Brain (organoid and tissue), 16 donors: ENCODE measurements at places on chromosomes 1 and 21.
A peak's percentile ranks its signal among the peaks of the same experiment; 100 is the strongest.

DNA sequence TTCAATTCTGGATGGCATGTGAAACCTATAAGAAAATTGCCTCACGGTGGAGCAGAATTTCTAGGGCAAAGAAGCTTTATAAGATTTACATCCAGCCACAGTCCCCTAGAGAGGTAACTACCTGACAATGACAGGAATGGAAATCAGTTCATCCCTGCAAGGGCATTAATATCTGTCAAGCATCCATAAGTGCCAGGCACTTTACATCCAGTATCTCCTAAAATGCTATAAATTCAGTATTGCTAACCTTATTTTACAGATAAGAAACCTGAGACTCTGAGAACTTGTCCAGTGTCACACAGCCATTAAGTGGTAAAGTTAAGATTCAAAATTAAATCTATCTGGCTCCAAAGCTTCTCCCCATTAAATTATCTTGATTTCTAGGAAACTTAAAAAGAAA, 22.3 kb downstream of the RGS13 start:
- DNase-seq = no peak

DNA sequence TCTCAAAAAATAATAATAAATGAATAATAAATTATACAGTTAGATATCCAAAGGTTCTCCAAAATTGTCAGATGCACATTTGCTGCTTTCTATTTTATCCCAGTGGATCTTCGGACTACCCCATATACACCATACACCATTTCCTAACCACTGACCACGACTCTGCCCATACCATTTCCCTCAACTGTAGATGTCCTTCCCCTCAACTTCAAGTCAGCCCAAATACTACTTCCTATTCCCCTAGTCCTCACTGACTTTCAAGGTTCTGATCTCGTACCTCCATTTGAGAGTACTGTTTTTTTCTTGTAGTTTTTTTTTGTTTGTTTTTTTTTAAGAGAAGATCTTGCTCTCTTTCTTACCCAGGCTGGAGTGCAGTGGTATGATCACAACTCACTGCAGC, 19.6 kb downstream of the EIF4G3 start:
- DNase-seq = no peak

- no peak for DNase-seq
Observed at GRCh38 chr1:5949085-5949760, 43.0 kb downstream of the NPHP4 start.

DNA sequence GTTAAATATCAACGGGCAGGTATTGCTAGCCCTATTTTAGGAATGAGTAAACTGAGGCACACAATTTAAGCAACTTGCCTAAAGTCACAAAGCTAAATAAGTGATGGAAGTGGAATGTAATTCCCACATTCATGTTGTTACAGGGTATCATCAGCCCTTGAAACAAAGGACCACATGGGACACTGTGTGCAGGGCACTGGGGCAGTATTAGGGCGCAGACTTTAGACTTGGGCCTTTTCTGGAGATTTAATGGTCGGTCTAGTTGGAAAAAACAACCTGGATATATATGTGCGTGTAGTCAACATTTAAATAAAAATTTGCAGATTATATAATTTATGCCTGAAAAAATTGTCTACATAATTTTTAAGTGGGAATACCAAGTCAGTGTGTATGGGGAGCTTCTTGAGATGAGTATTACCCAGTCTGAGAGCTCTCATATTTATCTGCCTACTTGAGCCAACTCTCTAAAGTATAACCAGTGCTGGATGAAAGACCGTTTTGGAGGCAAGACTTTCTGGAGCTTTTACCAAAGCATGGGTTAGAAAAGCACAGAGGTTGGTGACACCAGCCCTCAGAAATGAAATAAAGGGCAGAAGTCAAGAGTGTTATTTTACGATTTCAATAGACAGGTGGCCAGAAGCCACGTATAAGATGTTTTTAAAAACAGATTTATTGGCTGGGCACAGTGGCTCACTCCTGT, 1.6 kb downstream of the KDM1A start:
- DNase-seq = peak; percentile 25

GRCh38 chr1:243422362-243422761, 166.5 kb downstream of the SDCCAG8 start:
- no peak for DNase-seq

GRCh38 chr1:80363689-80364475, 1357.4 kb upstream of the ADGRL4 start:
- no peak for DNase-seq

- no peak for DNase-seq
Observed at GRCh38 chr1:35449334-35450008, 107.7 kb downstream of the KIAA0319L start.

GRCh38 chr1:240914506-240914905, 302.6 kb upstream of the GREM2 start:
- no peak for DNase-seq

DNA sequence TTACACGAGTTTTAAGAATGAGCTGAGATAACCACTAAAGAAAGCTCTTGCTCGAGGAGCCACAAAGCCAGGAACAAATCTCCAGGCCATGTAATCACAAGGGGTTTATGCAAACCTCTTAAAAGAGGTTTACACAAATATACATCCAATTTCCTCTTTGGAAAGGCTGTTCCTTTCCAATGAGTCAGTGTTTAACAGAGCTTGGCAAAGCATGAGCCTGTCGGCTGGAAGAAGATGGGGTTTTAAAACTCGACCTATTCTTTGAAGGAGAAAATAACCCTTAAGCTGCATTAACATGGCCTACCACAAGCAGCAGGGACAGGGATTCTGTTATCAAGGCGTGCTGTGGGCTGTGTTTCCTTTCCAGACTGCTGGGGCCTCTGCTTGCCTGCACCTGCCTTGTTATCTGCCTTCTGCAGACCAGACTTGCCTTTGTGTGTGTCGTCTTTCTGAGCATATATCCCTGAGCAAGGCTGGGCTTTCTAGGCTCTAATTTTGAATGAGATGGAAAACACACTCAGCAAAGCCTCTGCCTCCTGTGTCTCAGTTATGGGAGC, 40.6 kb upstream of the CYP2J2 start:
- peak; percentile 33 for DNase-seq

DNA sequence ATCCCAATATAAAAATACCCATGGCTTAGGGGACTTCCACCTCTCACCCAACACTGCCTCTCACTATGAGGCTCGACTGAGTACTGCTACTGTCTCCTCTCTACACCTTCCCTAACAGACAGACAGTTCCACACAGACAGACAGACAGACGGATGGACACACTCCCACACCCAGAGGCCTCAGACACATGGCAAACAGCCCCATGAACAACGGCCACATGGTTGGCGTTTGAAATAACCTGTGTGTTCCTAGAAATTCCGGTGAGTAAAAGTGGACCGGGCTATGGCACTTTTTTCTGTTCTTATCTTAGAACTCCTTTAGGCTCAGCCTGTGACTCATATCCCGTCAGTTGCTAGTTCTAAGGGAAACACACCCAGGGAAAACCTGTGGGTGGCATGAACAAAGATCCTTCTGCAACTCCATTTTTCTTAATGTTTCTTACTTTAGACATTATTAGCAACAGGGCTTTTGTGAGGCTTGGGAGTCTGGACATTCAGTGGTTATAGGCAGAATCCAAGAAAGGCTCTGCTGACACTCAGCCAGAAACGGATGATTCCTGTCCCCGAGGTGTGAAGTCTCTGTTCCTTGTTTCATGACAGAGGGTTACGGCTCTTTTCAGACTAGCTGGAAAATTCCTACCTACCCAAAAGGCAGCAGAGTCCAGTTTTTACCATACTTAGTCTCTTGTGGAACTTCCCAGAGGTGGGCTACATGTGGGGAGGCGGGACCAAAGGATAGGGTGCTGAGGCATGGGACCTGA, 90.5 kb upstream of the TLR5 start:
- DNase-seq = no peak

GRCh38 chr1:229699613-229700267, 73.7 kb downstream of the URB2 start:
- no peak for DNase-seq

- no peak for DNase-seq
Observed at GRCh38 chr1:243968413-243968812, 82.7 kb upstream of the ZBTB18 start.

DNA sequence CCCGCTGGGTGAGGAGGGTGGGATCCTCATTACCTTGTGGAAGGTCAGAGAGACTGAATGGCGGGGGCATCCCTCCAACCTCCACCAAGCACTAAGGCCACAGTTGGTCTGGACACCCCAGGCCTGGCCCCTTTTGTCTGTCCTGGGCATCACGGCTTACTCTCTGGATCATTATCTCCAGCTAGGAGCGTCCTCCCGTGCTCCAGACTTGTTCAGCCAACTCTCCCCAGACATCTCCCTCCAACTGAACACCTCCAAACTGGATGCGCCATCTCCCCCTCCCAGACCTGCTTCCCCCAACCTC, 7.3 kb upstream of the GJB5 start:
- DNase-seq = no peak

DNA sequence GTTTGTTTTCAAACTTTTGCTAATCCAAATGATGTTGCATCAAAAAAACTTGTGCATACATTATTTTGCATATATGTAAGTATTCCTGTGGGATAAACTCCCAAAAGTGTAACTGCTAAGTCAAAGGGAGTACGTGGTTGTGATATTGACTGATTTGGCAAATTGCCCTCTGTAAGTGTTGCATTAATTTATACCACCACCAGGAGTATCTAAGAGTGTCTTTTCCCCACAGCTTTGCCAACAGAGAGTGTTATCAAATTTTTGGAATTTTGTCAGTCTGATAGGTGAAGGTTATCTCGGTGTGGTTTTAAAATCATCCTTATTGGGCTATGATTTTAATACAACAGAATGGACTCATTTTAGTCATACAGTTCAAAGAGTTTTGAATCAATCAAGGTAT, 30.1 kb upstream of the PARP1 start:
- no peak for DNase-seq

DNA sequence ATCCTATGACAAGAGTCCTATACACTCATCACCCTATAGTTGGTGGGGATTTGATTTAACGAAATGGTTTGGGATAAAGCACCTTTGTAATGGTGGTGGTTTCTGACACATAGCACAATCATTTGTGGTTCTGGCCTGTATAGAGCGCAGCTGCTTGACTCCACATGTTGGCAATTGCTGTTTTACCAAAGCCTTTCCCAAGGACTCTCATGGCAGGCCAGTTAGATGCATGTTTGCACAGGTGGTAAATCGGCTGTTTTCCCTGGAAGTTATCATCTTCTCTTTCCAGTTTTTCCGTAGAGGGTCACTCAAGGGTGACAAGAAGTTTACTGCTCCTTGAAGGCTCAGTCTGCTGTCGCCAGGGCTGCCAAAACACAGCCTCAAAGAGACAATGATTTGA, 17.1 kb upstream of the XPR1 start:
- DNase-seq = no peak

- DNase-seq = no peak
Observed at GRCh38 chr1:52204696-52205095, 62.8 kb downstream of the ZFYVE9 start.

- no peak for DNase-seq
Observed at GRCh38 chr1:26877326-26877725, 12.8 kb downstream of the GPN2 start.

GRCh38 chr1:48846441-48846840, 69.8 kb upstream of the BEND5 start:
- no peak for DNase-seq

GRCh38 chr1:9406111-9406510, 113.4 kb downstream of the SPSB1 start:
- no peak for DNase-seq

DNA sequence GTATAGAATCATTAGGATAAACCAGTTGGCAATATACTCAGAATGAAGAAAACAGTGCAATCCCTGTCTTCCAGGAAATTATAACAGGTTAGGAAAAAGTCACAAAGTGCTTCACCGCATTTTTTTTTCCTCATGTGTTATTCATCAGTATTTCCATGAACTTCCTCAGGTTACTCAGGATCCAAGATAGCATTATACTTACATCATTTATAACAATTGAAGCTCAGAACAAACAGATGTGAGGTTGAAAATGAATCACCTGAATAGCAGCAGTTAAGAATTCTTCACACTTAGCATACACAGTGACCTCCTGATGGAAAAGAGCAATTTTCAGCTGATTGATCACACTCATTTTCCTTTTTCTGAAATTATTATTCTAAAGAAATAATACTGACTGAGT, 1040.7 kb upstream of the B3GALT2 start:
- DNase-seq = no peak

GRCh38 chr1:246156847-246157246, 350.2 kb downstream of the SMYD3 start:
- DNase-seq = no peak

DNA sequence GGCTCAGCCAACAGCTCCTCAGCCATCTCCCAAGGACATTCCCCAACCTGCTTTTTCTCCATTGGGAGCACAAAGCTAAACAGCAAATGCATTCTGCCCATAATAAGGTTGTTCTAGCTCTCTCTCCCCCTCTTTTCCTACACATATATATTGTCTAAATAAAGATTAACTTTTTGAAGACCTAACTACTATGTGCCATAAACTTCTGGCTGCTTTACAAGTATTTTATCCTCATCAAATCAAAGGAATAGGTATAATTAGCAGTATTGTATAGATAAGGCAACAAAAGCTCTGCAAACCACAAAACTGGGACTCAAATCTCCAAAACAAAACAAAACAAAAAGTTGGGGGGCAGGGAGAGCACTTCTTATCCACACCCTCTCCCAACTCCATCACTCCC, 43.4 kb downstream of the TGFBR3 start:
- no peak for DNase-seq

DNA sequence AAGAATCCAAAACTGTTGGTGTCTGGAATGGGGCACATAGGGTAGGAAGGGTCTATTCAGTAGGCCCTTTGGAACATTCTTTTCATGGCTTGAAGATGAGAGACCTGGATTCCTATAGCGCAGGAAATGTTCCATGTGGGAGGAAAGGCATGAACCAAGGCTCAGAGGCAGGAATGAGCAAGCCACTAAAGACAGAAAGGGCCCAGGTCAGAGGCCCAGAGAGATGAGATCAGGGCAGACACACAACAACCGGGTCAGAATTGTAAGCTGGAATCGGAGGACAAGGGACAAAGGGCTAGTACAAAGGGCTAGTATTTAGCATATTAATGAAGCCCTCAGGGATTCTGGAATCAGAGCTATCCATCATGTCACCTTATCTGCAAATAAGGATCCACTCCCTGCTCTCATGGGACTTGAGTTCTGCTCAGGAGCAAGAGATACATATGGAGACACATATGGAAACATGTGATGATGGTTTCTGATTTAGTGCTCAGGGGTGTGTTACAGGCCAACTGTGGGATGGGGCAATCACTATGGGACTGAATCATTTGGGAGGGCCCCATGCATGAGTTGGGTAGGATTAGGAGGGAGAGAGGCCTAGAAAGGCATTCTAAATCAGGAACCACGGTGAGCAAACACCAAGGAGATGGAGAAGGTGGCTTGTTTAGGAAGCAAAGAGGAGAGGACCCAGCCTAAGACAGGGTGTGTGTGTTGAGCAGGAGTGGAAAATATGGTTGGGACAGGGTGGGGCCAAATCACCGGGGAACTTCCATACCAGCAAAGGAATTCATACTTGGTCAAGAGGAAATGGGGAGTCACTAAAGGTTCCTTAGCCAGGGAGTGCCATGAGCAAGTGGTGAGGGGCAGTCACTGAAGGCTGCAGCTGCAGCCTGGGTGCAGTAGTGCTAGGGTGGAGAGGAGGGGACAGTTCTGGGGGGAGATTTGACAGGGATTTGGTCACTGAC, 8.6 kb downstream of the NECTIN4 start:
- no peak for DNase-seq
